ENCODE measurements at places on chromosomes 16 and 17.
A peak's percentile ranks its signal among the peaks of the same experiment; 100 is the strongest.

DNA sequence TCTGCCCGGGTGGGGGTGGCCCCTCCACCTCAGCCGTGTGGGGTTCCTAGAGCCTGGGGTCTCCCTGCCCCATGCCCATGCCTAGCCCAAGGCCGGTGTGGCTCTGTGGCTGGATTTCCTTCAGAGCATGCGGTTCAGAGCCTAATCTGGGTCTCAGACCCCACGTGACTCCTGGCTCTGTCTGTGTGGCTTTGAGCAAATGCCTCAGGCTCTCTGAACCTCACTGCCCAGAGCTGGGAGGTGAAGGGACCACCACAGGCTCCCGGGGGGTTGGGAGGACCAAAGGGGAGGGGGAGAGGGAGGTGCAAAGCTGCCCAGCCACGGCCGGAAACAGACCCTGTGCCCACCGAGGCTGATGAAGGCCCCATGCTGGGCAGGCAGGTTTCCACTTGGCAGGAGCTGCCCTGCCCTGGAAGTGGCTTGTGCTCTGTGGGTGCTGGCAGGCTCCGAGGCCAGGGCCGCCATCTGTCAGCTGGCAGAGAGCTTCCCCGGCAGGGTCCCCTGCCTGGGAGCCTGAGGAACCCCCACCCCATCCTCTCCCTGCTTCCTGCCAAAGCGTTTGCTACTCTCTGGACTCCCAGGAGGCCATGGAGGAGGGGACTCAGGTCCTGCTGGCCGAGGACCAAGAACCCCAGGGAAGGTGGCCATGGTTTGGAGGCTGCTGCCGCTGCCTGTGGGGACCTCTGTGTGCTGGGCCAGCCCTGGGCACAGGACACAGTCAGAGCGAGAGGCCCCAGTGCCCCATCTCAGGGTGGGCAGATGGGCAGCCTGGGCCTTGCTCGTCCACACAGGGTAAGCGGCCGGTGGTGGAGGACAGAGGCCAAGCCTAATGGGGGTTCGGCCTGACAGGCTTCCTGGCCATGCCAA lies 4.0 kb downstream of the CDH15 start:
- DNase-seq: no peak

- DNase-seq: no peak
Measured at GRCh38 chr17:58273453-58274104, 7.2 kb downstream of the MPO start.

GRCh38 chr17:63440127-63440769 lies 5.9 kb downstream of the CYB561 start:
- DNase-seq: no peak

DNA sequence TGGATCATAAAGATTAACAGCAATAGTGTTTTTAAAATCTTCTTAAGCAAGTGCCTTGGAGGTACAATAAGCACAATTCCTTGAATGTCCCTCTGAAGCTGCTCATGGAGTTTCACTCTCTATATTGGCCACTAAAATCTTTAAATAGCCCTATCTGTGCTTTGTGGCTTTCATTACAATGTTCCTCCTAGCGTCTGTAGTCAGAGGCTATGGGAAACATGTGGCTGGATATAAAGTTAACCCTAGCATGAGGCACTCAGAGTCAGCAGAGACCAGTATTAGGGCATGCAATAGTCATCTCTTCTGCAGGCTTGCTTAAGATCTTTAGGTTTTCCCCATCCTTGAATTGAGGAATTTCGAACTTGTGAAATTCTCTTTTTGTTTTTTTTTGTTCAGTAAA lies 668.2 kb downstream of the CDH11 start:
- no peak for DNase-seq

- no peak for DNase-seq
Measured at GRCh38 chr16:50697421-50697715, 4.0 kb downstream of the NOD2 start.

DNA sequence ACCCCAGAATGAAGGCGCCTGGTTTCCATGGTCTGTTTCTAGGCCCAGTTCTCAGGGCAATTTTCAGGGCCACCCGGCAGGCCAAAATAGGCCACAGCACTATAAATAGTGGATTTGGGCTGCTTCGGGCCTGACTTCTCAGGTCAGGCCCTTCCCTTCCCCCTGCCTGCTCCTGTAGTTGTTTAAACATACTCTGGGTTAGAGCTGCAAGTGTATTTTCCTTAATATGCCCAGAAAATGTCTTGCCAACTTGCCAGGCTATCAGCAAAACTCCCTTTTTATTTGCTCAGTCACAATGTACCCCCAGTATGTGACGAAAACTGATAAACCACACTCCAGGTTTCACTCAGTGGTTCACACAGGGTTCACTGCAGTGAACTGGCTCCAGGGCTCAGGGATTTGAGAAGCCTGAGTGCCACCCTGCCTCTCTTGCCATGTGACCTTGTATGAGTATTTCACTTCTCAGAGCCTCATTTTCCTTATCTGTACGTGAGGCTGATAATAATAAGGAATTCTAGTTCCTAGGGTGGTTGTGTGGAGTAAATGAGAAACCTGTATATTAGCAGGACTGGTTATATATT lies 76.5 kb downstream of the GPRC5B start:
- no peak for DNase-seq

DNA sequence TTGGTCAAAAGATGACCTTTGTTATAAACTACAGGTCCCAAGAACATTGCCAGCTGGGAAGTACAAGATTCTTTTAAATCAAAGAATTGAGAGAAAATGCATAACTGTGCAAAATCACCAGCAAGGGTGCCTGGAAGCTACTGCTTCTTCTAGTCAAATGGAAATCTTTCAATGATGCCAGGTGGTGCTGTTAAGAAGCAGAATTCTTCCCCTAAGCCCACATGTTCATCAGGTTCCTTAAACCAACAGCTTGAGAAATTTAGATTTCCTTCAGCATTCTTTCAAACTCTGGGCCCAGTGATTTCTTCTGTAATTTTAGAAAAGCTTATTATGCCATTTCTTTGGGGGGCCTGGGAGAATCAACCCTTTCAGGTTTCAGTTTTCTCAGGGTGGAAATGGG lies 207.8 kb upstream of the WSCD1 start:
- DNase-seq: no peak

DNA sequence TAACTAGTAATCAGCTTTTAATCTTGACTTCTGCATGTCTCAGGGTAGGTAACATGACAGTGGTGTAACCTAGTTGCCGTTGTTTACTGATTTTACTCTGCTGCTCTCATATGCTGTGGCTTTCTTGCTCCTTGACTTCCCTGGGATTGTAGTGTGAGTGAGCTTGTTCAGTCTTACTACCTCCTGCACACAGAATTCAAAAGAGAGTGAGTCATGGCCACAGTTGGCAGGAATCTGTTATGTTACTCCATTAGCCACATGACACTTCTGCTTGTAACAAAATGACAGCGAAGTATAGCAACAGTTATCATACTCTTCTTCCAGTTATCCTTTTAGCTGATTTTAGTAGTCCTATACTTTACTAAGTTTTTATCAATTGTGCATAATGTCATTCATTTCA lies 18.8 kb downstream of the TNRC6A start:
- peak; percentile 44 for DNase-seq

DNA sequence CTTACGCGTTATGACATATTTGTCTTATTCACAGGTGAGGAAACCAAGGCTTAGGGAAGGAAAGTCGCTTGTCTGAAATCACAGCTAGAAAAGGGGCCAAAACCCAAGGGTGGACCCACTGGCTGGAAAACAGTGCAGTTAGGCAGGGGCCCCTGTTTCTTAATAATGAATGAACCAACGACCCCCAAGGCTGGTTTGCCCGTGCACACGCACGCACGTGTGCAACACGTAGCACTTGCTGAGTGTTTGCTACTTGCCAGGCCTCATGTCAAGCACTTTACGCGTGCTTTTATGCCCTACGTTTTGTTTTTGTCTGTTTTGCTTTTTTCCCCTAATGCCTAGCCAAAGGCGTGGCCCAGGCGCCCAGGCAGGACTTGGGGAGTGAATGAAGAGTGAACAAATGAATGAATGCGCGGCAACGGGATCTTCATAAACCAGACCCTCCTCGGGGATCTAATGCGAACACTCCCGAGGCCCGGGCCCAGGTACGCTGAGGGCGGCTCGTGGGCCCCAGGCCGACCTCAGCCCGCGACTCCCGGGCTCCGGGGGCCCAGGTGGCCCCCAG lies 571 bp upstream of the USP10 start:
- DNase-seq: no peak

DNA sequence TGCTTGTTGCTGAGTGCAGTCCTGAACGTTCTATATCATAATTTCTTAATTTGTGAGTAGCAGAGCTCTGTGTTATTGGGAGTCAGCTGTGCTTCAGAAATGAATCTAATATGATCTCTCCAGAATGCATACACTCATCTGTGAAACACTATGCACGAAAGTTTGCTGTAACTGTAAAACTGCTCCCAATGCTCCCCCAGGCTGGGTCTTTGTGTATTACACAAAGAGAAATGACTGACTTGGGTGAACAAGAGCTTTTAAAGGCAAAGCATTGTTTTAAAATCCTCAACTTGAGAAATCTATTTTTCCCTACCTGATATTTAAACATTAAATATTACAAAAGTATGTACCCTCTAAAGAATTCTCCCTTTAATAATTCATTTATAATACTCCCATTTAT lies 636.7 kb upstream of the KIF2B start:
- DNase-seq: no peak

DNA sequence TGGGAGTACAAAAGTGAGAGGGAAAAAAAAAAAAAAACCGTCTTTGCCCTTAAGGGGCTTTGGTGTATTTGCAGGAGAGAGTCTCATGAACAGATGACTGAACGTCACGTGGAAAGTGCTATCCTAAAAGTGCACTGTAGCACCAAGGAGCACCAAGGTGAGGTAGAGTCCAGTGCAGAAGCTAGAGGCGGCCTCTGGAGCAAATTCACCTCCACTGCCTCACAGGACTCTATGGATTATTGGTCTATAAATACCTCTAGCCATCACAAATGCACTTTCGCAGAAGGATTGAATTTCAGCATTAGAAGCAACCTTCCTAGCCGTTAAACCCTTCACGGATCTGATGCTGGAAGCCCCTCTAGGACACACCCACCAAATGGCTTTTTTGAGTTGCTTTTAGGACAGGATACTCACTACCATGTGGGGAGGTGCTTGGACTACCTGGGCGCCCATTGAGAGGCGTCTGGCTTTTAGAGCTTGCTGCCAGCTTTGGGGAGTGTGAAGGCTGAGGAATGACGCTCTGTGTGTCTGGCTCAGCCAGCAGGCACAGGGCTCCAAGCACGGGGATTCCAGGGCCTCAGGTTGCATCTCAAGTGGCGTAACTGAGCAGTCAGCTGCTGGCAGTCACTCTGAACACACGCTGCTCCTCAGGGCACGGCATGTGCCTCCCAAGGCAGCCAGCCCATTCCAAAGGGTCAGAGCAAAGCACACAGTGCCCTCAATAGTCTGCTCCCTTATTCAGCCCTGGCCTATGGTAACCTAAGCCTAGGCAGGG lies 52.7 kb downstream of the CDRT4 start:
- no peak for DNase-seq

DNA sequence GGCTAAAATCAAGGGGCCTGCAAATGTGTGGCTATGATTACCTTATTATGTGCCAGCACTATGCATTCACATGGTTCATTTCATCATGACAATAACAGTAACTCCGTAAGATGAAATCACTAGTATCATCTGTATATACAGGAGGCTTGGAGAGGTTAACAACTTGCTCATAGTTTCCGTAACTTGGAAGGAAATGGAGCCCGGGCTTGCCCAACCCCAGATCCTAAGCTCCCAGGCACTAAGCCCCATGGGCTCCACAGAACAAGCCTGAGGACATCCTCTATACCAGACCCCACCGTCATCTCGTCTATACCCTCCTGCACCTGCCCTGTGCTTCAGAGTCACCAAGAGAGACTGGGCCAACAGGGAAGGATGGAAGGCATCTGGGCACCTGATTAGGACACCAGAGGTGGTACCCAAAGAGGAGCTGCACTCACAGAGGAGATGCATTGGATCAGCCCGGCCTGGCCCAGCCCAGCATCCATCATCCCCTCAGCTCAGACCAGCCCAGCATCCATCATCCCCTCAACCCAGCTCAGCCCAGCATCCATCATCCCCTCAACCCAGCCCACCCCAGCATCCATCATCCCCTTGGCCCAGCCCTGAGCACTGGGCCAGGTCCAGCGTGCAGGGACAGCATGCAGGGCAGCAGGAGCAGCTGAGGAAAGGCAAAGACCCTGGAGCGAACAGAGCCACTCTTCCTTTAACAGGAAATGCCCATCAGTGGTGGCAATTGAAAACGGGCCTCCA lies 28.5 kb downstream of the NSMCE1 start:
- DNase-seq: no peak

DNA sequence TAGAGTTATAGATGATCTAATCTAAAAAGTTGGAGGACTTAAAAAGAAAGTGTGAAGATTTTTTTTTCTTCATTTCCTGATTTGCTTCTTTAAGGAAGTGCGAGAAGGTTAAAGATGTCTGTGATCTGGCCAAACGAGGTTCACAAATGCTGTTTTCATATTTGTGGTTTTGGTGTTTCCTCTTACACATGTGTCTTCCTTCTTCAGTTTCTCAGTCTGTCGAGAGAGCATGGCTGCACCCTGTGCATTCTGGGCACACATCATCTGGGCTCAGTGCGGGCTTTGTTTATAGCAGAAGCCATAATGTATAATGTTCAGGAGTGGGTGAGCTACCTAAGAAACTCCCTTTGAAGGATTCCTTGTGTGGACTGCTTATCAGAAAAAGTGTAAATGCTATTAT lies 260.4 kb upstream of the TBX2 start:
- DNase-seq: peak; percentile 100

- DNase-seq: no peak
Measured at GRCh38 chr17:33118391-33119075, 126.9 kb downstream of the SPACA3 start.

- DNase-seq: no peak
Measured at GRCh38 chr16:67426950-67427349, 4.0 kb upstream of the HSD11B2 start.

- DNase-seq: no peak
Measured at GRCh38 chr17:17577373-17577772, 14.1 kb downstream of the PEMT start.

DNA sequence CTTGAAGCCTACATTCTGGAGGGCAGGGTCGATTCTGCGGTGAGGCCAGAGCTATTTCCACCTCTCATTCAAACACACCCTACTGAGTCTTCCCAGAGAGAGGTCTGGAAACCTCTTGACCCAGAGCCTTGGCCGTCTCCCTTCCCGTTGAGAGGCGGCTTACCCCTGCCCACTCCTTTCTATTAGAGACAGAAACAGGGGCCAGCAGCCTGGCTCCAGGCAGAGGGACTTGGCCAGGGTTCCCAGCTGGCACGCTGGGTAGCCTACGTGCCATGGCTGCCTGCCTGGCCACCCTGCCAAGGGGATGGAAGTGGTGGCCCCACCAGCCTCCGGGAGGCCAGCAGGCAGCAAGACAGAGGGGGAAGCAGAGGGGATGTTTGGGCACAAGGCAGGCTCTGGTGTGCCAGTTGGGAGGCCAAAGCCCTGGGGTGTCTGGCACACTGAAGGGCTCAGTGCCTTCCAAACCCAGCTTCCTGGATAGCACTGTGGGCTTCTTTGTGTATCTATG lies 6.0 kb downstream of the STAC2 start:
- no peak for DNase-seq

Data from Kasumi-1 (cell line).